ENCODE measurements at places on chromosomes 7 and 10.

GRCh38 chr7:157281221-157281998 lies 55.4 kb upstream of the DNAJB6 start:
- no peak for DNase-seq

DNA sequence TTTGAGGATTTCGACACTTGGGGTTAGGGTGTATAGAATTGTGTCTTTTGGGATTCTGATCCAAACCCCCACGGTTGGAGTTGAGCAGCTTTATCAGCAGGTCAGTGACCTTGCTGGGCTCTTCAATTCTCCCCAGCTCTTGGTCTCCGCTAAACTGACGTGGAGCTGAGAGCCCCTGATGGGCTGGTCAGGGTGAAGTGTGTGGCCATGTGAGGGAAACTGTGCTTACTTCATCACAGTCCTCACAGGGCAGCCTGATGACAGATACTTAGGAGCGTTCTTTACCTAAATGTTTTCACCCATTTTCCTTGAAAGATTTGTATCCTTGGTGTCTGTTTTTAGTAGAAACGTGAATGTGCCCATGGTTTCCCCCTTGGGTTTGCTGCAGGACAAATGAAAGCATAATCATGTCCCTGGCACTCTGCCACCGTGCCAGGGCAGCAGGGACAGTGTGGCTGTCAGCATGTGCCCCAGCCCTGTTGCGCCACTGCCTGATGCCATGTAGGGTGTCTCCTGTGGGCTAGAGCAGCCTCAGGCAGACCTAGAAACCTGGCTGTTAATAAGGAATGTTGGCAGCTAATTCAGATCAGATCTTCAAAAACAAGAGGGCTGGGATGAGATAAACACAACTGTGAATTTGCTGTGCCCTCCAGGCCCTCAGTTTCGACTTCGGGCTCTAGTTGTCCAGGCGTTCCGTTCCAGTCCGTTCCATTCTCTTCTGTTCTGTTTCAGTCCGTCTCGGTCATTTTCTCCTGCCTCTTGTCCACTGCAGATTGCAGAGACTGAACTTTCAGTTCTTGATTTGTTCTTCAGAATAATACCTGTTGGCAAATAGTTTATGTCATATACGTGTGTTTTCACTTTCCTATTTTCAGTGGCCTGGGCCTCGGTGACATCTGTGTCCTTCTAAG lies 96.8 kb downstream of the TRRAP start:
- DNase-seq, result peak; percentile 68

DNA sequence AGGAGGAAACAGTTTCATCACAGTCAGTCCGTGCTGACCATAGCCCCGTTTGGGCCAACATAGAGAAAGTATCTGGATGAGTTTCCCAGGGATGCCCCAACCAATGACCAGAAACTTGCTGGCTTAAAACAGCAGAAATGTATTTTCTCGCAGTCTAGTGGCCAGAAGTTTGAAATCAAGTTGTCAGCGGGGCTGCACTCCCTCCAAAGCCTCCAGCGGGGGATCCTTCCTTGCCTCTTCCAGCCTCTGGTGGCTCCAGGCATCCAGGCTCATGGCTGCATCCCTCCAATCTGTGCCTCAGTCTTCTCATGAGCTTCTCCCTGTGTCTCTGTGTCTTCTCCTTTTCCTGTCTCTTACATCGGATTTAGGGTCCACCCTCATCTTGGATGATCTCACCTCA lies 89.6 kb upstream of the CTBP2 start:
- no peak for DNase-seq

DNA sequence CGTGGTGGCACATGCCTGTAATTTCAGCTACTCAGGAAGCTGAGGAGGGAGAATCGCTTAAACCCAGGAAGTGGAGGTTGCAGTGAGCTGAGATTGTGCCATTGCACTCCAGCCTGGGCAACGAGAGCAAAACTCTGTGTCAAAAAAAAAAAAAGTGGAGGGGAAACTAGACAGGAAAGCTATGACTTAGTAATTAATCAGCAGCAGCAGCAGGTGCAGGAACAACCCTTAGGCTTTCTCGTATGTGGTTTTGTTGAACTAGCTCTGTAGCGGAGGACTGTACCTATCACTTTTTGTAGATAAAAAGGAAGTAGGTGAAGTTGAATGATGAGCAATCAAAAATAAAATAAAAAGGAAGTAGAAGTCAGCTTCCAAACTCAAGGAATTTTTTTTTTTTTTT lies 76.9 kb upstream of the KMT2C start:
- DNase-seq, result no peak

DNA sequence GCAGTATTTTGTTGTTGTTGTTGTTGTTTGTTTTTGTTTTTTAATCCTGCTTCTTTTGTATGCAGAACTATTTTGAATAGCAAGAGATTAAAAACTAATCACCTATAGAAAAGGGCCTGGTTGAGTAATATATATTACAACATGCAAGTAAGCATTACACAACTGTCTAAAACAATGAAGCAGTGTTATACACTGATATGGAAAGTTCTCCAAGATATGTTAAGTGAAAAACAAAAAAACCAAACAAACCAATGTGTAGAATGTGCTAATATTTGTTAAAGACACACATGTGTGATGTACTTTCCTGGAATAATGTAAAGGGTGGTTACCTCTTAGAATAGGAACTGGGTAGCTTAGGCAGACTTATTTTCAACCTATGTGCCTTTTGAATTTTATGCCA lies 117.4 kb downstream of the ZNF365 start:
- DNase-seq, result no peak

GRCh38 chr7:108030516-108030915 lies 27.6 kb upstream of the LAMB1 start:
- DNase-seq, result no peak

- peak; percentile 66 for DNase-seq
Observed at GRCh38 chr7:128459394-128459878, 3.8 kb downstream of the HILPDA start.

- no peak for DNase-seq
Observed at GRCh38 chr10:123848564-123849457, 42.8 kb downstream of the CPXM2 start.

- no peak for DNase-seq
Observed at GRCh38 chr7:22680482-22680911, 46.5 kb upstream of the IL6 start.

DNA sequence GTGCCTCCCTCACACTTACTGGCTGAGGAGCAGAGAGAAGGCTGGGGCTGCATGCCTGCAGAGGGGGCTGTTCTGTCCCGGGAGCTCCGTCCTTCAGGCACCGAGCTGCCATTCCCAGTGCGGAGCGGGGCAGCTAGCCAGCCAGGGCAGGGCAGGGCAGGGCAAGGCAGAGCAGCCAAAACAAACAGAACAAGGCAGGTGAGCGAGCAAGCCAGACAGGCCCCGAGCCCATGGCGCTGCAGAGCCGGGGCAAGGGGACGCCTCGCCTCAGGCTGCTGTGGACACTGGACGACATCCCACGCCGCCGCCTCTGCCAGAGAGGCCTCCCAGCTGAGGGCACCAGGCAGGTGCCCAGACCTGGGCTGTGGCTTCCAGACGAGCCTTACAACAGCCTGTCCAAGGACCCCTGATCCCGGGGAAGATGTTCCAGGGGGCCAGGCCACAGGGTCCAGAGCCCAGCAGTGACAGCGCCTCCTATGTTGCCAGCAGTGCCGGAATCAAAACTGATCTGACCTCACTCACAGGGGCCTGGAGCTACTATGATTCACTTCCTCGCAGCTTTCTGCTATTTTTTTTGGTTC lies 8.2 kb upstream of the NDST2 start:
- DNase-seq, result peak; percentile 97

GRCh38 chr10:6915307-6915706 lies 335.2 kb upstream of the PRKCQ start:
- no peak for DNase-seq

GRCh38 chr7:22842383-22842941 lies 19.8 kb upstream of the TOMM7 start:
- no peak for DNase-seq

DNA sequence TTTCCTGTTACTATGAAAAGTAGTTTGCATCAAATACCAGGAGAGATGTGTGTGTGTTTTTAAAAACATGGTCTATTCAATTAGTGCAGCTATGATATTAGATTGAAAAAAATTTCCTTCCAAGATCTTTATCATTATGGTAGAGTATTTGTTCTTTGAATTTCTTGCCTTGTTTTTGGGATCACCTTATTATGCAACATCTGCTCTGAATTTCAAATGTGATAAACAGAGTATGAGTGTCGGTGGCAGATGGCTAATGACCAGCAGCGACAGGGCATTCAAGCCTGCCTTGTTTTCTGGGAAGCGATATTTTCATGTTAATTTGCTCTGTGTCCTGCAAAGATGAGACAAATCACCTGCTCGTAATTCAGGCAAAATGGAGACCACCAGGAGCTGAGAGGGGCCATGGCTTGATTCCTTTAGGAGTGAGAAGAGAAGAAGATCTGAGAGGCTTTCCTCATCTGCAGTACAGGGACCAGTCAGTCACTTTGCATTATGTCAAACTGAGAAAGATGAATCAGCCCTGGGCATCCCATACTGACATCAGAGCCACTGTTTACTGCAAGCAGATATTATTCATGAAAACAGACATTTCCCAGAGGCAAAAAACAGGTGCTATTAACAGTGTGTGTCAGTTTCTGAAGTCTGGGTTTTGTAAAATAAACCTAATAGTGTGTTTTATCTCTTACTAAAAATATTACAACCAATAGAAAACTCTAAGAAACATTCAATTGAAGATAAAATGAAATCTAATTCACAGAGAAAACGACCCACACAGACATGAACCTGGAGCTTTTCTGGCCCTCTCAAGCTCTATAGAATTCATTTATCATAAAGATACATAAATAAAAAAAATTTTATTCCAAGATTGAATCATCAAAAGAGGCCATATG lies 67.6 kb downstream of the CDK6 start:
- DNase-seq, result no peak

DNA sequence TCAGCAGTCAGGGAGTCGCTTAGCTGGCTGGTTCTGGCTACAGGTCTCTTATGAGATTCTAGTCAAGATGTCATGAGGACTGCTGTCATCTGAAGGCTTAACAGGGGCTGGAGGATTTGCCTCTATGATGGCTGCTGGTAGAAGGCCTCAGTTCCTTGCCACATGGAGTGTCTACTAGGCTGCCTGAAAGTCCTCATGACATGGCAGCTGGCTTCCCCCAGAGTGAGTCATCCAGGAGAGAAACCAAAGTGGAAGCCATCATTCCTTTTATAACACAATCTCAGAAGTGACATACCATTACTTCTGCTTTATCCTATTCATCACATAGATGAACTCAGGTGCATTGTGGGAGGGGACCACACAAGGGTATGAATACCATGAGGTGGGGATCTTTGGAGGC lies 75.1 kb downstream of the EXOC6 start:
- no peak for DNase-seq

GRCh38 chr10:17005621-17006566 lies 123.7 kb downstream of the CUBN start:
- DNase-seq, result no peak

DNA sequence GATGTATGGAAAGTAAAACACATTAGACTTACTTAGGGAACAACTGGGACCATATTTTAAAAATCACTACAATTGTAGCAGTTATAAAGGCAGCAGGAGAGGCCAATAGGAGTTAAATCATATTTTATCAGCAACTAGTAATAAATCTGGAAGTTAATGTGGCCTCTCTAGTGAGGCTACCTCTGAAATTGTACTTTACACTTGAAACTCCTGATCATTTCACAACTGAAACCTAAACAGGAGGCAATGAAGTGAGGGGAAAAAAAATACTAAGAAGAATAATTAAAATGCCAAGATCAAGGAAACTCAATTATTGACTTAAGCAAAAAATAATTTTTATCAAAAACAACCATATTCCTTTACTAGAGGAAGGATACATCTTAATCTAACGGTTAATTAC lies 265.6 kb upstream of the HGF start:
- no peak for DNase-seq
